Sigmoid colon (tissue), 7 donors: ENCODE measurements at places on chromosomes 3 and 15. TPM values are rescaled to one million over a fixed set of nuclear protein-coding genes. Genes with fewer than 3 reads are reported as not detected.
A peak's percentile ranks its signal among the peaks of the same experiment; 100 is the strongest.

GRCh38 chr3:146524961-146525360 is 19.4 kb downstream of the PLSCR1 start:
- DNase-seq: no peak

- no peak for DNase-seq
Measured at GRCh38 chr15:71823801-71824200, 13.4 kb downstream of the NR2E3 start.

Gene GXYLT2
- total RNA-seq: 6.8 TPM

DNA sequence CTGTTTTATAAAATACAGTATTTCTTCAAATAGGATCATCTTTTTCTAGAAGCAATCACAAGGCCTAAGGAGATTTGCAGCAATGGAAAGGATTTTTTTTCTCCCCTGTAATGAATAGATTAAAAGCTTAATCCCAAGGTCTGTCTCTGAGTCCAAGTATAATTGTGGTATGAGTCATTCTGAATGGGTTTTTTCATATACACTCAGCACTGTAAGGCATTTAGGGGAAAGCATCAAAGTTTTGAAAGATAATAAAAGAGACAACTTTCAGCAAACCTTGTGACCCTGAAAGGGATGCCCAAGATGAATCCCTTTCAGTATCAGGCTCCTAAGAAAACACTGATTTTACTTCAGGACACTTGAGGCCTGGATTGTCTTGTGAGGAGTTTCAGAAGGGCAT is 23.3 kb upstream of the LARS2 start:
- no peak for DNase-seq

DNA sequence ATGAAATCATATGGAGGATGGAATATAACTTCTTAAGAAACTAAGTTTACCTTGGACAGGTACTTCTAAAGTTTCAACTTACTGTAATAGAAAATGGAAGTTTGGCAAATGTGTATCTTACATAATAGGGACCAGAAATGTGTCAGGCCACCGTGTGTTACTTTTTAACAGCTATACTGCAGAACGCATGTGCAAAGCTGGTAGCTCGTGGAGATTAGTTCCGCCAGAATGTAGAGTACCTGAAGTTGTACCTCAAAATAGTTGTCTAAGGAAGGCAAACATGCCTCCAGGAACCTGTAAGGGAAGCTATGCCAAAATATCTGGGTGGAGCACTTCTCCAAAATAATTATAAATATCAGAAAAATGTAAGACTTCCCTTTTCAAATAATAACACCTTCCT is 920.6 kb downstream of the ROBO1 start:
- no peak for DNase-seq

GRCh38 chr15:68204361-68204760 is 771 bp downstream of the CALML4 start:
- peak; percentile 48 for DNase-seq

Gene TMEM207
- total RNA-seq: not detected

DNA sequence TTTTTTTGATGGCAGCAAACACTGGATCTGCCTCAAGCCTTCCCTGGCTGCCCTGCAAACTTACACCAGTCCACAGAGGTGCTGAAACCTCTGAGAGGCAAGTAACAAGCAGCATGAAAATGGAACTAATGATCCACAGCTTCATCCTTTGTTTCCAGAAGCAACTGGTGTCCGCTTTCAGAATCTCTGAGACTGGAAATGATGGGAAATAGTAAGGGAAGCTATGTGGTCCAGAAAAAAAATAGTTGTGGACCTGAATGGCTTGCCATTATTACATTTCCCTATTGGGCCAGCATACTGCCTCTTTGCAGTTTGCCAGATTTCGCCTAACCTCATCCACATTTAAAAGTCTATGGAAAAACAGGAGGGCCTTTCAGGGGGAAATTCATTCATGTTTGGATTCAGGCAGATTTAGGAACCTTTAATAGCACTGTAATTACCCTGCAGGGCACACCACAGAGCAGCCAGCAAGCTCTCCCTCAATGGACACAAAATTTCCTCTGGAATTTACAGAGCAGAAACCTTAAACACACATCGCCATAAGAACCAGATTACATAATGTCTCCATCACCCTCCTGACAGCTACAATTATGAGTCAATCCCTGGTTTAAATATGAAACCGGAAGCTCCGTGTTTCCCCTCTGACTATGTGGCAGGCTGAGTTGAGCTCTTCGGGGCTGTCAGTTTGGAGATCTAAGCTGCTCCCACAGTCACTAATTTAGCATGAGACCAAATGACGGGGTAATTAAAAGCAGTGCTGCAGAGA is 134.4 kb downstream of the TMCO5A start:
- DNase-seq: no peak

DNA sequence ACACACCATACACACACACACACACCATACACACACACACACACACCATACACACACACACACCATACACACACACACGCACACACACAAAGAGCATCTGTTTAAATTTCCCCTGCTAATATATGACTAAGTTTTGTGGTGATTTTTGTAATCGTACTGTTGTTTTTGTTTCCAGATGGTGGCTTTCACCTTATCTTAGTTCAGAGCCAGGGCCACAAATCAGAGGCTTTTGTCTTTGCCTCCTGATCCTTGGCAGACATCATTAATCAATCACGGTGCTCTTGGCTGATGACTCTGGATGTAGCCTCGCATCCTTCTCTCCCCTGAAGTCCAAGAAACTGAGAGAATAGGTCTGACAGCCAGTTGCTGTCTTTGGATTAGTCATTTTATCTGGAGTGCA is 52.1 kb downstream of the EDEM1 start:
- no peak for DNase-seq

Gene CEP19
- total RNA-seq: 1.6 TPM

Gene SLC6A20
- total RNA-seq: not detected

DNA sequence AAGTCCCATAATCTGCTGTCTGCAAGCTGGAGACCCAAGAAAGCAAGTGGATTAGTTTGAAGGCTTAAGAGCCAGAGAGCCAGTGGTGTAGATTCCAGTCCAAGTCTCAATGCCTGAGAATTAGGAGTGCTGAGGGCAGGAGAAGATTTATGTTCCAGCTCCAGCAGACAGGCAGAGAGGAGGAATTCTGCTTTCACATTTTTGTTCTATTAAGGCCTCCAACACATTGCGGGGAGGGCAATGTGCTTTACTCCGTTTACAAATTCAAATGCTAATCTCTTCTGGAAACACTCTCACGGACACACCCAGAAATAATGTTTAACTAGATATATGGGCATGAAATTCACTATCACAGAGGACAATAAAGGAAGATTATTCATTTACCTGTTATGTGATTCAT is 54.0 kb downstream of the DPH6 start:
- no peak for DNase-seq

- no peak for DNase-seq
Measured at GRCh38 chr3:43014956-43015355, 35.8 kb downstream of the GASK1A start.

GRCh38 chr3:122092460-122093165 is 37.5 kb downstream of the CD86 start:
- peak; percentile 66 for DNase-seq

DNA sequence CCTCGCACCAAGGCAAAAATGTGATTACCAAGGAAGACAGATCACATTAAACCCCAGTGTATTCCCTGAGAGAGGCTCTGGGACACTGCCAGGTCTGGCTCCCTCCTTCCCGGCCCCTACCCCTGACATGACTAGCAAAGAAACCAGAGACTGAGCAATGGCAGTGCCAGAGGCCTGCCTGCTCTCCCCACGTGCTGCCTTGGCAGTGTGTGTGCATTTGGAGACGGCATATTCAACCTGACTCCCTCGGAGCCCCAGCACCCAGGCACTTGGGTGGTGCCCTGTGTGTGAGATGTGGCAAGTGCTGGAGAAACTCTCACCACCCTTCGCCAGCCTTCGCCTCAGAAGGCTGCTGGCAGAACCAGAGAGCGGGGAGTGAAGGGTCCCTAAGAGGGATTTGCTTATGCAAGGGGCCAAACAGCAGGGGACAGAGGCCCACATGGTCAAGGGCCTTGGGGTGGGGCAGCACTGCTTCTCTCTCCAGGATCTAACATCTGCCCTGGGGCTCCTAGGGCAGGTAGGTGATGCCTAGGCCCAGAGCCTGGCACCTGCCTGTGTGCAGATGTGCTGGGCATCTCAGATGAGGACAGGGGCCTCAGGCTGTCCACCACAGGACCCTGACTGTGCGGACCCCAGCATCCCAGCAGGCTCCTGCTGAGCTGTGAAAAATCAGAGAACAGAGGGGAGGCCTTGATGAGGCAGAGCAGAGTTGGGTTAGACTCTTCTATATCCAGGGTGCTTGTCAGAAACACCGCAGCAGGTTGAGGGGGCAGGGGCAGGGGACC is 23.6 kb upstream of the PLXNA1 start:
- DNase-seq: peak; percentile 42

- DNase-seq: no peak
Measured at GRCh38 chr3:33130144-33130543, 16.3 kb downstream of the CRTAP start.

- DNase-seq: no peak
Measured at GRCh38 chr3:188537606-188538005, 383.6 kb downstream of the LPP start.

Gene ZNF662
- total RNA-seq: 18.6 TPM

Gene ITIH1
- total RNA-seq: not detected

DNA sequence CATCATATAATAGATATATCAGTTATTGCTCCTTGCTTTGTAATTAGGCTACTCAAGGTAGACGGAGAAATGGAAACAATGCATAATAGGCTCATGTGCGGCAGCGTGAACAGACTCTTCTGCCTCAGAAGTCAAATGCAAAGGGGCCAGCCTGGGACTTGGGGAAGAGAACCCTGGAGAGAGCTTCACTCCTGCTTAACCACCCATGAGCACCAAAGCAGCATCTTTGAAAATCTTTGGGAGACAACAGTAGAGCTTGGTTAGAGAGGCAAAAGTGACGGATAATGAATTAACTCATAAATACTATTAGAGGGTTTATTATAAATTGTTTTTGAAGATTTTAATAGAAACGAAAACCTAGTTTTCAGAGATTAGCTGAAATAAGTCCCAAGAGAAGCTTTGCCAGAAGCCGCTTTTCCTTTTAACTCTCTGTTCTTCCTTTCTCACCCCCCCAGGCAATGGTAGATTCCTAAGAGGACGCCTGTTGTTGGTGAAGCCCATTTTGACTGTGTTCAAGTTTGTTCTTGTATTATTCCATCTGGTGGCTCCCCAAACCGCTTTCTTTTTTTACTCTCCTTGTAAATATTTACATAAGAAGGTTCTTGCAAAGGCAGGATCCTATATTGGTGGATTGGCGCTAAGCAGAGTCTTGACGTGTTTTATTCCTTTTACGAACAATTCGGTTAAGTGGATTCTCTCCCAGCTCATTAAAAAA is 196.0 kb upstream of the TPRG1 start:
- DNase-seq: no peak

GRCh38 chr3:32436816-32437189 is 45.1 kb downstream of the CMTM7 start:
- DNase-seq: no peak

DNA sequence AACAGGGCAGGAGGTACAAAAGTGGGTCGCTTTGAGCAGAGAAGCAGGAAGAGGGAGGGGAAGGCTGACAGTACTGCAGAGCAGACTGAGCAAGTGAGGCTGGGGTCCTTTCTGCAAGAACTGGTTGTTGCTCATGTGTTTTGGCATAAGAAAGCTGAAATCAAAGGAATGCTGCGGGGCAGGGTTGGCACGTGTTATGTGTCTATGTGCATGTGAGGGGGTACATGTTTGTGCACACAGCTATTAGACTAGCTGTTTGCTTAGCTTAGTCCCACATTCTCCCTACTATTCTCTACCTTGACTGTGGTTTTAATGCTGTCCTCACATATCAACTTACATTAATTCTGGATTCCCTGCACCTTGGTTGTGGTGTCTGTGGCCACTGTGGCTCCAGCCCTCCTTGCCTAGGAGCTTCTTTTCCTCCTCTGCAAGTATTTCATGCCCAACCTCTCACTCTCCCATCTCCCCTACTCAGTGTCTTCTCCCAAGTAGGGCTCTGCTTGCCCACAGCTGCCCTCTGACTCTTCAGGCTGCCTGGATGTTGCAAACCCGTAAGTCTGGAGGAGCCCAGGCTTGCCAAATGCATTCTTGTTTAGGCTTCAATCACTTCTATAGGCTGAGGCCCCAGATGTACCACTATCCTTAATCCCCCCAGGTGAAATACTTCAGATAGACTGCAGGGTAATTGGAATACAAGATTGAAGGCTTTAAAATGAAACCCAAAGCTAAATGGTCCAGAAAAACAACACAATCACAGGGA is 4.8 kb downstream of the TAGLN3 start:
- DNase-seq: no peak

GRCh38 chr3:118977671-118978392 is 56.8 kb downstream of the IGSF11 start:
- no peak for DNase-seq

- no peak for DNase-seq
Measured at GRCh38 chr15:44537735-44538240, 841 bp downstream of the EIF3J start.

DNA sequence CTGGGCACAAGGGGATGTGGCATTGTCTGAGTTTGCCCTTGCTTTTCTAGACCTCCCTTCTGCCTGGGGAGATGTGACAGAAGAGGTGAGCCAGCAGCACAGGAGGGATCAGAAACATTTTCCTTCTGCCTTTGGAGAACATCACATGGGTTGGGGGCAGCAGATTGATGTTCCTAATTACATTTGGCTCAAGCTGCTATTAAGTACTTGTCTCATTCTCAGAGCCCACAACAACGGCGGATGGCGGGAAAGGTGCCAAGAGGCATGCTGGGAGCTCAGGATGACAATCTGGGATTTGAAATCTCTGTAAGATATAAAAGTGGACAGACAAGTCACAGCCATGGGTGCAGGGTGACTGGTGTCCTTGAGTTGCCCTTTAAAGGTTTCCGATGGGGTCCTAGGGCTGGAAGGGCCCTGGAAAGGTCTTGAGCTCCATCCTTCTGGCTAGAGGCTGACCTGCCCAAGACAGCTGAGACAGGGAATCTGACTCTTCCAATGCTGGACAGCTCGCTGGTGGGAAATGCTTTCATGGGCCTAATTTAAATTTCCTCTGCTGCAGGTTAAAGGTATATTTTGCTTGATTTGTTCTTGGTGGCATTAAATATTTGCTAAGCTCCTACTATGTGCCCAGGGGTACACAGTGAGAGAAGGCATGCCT is 2.4 kb upstream of the CORO2B start:
- no peak for DNase-seq

DNA sequence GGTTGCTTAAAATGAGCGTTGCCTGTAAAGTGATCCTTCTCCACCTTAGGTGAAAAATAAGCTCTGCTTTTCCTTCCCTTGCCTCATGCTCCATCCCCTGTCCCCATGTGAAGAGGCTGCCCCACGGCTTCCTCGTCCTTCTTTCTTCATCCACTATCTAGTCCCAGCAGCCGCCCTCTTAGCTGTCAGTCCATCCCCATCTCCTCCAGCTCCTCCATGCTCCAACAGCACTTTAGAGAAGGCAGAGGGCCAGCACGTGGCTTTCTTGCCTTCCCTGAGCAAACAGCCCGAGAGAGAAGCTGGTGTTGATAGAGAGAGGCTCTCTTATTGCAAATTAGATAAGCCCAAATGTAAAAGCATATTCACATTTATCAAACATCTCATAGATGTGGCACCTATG is 9.0 kb upstream of the TMEM41A start:
- DNase-seq: no peak

GRCh38 chr3:193228206-193228605 is 12.8 kb upstream of the PLAAT1 start:
- no peak for DNase-seq

GRCh38 chr15:40696228-40696627 is 1.3 kb downstream of the RAD51 start:
- no peak for DNase-seq

Gene C3orf52
- 0.36 TPM for total RNA-seq

- DNase-seq: no peak
Measured at GRCh38 chr3:111616417-111617105, 21.4 kb upstream of the ZBED2 start.
